Stimulated activated naive CD4-positive, alpha-beta T cell treated with Interleukin-2 at 50 U/mL for 16 hours (primary cell): ENCODE measurements at places on chromosomes 12 and 14.

- DNase-seq, result no peak
Observed at GRCh38 chr12:2857021-2857431, at the start of gene TEX52. Gene TEX52 (minus strand): TSS chr12:2857039. CDS start chr12:2857026, 13 bp downstream.

DNA sequence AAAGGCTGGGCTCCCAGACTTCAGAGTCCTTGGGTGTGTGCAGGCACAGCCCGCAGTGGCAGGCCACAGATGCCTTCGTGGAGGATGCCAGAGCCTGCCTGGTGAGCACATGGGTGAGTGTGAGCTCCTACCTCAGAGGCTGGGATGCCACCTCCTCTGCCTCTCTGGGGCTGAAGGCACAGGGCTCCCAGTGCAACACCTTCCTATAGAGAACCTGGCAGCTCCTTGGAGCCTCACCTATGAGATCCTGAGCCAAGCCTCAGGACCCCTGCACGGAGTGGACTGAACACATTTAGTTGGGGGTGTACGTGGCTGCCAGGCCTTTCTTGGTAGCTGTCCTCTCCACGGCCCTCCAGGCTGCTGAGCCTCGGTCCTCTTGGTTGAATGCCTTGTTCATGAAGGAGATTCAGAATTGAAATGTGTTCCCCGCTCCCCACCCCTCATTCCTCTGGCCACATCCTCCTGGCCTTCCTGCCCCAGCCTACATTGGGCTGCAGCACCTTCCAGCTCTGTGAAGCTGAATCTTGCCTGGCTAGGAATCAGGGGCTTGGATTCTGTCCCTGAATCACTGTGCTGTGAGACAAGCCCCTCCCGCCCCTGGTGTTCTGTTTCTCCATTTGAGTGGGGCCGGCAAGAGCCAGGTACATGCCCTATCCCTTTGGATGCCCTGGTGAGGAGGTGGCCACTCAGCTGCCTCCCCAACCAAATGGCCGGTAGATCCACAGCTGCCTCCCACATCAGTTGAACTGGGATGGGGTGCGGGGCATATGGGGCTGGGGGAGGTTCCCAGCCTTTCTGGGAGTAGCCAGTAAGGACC is 38.7 kb upstream of the TRAF3 start:
- no peak for DNase-seq

GRCh38 chr14:101335061-101335661 is 226.1 kb upstream of the DIO3 start:
- DNase-seq, result no peak

- no peak for DNase-seq
Observed at GRCh38 chr14:89406941-89407340, 10.1 kb downstream of the FOXN3 start.

DNA sequence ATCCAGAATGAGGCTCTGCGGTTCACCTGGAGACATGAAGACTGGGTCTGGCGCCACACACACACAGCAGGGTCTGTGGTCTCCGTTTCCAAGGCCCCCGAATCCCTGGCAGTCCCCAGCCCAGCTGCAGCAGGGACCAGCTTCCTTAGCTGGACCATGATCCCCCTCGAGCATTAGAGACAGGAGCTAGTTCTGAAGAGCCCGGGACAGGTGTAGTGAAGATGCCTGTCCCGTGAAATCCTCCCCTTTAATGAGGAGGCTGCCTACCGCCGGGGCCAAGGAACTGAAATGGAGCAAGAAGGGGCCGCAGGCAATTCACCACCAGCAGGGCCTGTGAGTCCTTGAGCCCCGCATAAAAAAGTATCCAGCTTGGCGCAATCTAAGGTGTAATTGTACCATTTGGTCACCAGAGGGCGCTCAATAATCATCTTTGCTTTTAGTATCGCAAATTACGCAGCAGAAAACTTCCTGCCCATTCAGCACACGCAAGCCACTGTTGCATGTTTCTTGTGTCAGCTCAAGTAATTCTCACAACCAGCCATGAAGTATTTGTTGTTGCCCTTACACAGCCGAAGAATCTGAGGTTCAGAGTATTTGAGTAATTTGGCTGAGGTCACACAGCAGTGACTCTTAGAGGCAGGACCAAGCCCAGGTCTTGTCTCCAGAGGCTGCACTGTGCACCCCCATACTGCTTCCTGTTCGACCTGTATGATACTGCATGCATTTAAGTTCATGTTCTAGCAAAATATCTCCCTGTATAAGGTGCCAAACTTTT is 54.3 kb upstream of the PPP2R5C start:
- peak; percentile 34 for DNase-seq

DNA sequence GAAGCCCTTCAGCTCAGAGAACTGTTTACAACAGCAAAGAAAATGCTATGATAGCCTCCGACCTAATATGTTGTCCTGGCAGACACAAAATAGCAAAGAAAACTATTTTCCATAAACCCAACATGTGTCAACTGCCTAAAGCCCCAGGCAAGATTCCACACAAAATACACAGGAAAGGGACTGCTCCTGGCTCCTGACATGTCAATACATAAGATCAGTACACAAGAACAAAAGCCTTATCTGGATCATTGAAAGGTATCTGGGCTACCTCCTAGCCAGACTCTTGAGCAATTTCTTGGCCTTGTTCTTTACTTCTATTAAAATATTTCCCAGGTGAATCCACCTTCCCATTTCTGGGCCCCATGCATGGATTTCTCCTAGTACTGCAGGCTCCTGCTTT is 242.3 kb upstream of the GRIP1 start:
- no peak for DNase-seq

DNA sequence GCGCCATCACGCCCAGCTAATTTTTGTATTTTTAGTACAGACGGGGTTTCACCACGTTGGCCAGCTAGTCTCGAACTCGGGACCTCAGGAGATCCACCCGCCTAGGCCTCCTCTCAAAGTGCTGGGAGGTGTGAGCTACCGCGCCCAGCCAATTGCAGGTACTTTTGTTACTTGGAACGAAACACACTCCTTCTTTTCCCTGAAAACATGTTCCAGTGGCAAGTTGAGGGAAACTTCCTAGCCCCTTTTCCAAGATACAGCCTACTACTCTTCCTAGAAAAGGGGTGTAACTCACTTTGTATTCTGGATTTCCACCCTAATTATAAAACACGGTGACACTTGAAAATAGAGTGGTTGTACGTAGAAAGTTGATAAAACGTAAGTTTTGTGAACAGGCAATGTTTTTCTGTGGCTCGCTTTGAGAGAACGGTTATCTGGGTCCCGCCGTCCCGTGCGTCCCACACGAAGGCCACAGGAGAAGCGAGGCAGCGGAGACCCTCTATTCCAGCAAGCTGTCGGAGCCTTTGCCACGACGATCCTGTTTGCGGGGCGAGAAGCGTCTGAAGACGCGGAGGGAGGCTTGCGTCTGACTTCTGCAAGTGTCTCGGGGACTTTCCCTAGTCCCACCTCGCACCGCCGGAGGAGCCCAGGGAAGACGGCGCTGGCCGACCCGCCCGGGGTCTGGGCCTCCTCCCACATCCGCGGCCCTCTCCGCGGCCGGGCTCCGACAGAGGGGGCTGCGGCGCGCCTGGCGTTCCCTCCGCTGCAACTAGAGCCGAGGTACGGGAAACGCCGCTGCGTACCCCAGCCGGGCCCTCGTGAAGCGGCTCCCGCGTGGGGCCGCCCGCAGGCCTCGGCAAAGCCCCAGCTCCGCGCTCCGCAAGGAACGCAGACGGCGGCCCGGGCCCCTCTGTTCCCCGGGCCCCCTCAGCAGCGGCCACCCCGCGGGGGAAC is 745 bp downstream of the CDCA4 start:
- DNase-seq, result peak; percentile 59

- DNase-seq, result no peak
Observed at GRCh38 chr12:4089121-4089606, 184.4 kb upstream of the CCND2 start.

DNA sequence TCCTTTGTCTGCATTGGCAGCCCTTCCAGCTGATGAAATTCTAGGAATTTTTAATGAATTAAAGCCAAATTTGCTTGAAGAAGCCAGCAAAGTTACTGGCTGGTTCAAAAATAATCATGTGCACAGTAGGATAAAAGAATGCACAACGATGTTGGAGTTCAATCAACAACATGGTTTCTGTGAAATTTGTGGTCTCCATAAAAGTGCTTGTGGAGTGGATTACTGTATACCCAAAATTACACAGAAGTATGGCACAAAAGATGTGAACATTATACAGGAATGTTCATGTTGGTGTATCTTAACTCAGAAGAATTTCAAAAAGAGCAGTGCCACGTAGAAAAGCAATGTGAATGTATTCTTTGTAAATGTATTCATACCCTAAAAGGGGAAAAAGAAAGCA is 105.0 kb upstream of the METAP2 start:
- no peak for DNase-seq

DNA sequence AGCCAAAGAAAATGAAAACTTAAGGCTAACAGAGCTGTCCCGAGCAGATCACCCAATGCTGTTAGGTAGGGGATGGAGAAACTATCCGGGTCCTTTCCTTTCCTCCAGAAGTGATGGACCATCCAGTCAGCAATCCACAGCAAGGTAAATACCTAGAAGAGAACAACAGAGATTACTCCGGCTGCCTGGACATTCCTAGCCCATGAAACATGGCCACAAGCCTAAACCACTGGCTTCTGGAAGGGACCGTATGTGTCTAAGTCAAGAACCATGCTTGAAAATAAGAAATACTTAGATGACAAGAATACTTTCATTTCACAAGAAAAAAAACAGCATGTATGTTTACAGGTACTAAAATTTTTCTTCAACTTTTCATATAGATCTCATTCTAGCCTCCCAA is 152.9 kb downstream of the SLC41A2 start:
- no peak for DNase-seq

DNA sequence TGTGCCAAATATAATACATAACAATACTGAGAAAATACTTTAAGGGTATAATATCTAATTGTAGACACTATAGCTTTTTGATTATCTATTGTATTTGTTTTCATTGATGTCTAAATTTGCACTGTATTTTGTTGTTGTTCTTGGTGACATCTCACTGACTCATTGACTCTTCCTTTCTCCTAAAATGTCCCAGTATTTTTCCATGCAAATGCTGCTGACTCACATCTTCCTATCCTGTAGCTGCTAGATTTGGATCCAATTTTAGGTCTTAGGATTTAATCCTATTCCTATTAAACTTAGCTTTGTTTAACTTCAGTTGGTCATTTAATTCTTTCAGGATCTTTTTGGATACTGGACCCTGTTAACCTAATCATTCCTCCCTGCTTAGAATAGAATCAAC is 148.5 kb downstream of the TMTC2 start:
- DNase-seq, result no peak

GRCh38 chr12:68290126-68290525 is 36.7 kb upstream of the IL22 start:
- peak; percentile 37 for DNase-seq

GRCh38 chr12:51326698-51327439 is 2.9 kb upstream of the BIN2 start:
- no peak for DNase-seq

DNA sequence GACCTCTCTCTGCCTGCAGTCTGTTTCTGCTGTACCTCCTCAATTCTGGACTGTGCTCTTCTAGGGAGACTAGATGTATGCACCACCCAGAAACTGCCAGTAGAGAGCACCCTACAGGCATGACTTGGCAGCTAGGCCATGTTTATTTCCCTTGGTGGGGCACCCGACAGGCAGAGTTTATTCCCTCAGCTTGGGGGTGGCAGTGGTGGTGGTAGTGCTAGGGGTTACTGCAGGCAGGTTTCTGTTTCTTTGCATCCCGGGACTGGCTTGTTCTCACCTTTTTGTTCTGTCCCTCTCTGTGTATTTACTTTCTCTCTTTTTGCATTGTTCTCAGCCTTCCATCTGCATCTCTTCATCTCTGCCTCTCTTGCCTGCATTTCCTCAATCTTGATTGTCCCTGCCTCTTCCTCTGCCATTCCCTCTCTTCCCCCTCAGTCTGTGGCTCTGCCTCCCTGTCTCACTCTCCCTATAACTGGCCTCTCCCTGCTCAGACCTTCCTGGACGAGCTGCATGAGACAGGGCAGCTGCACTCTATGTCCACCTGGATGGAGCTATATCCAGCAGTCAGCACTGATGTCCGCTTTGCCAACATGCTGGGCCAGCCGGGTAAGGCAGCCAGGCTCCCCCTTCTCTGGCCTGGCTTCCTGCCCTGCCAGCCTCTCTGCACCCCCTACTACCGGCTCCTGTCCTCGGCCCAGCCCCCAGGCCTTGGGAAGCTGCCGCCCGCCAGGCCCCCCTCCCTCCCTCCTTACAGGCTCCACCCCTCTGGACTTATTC is 13.8 kb downstream of the PRPF40B start:
- DNase-seq, result peak; percentile 25

DNA sequence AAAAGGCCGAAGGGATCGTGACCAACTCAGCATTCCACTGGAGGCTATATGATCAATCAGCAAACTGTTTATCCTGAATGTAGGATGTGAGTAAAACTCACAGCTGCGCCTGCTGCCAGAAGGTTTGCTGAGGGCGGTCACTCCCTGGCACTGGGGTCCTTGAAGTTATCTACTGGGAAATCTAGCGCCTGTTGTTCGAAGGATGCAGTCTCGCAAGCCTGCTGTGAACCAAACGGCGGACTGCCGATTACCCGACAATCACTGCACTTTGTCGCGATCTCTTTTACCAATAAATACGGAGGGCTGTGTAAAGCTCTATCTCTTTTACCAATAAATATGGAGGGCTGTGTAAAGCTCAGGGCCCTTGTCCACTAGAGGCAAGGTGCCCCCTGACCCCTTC is 12.9 kb downstream of the DDX51 start:
- no peak for DNase-seq

- no peak for DNase-seq
Observed at GRCh38 chr12:93882763-93883162, 205.6 kb downstream of the CRADD start.

- no peak for DNase-seq
Observed at GRCh38 chr14:95756127-95756526, 42.2 kb upstream of the TCL1A start.

GRCh38 chr12:92847368-92847767 is 81.7 kb downstream of the EEA1 start:
- no peak for DNase-seq

DNA sequence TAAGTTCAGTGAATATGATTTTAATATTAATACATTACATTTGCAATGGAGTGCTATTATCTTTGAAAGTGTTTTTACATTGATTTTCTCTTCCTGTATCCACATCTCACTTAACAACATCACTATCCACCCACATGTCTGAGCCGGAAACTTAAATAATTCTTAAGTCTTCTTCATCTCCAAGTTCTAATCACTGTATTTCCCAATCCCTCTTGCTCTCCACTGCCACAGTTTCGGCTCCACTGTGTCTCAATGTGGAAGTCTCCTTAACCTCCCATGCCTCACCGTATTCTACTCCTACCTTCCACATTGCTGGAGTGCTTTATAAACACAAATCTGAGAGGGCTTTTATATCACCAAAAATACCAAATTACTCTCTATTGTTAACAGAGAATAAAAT is 25.3 kb downstream of the RTN1 start:
- no peak for DNase-seq

- DNase-seq, result no peak
Observed at GRCh38 chr14:68741839-68742470, 50.9 kb downstream of the ZFP36L1 start.

DNA sequence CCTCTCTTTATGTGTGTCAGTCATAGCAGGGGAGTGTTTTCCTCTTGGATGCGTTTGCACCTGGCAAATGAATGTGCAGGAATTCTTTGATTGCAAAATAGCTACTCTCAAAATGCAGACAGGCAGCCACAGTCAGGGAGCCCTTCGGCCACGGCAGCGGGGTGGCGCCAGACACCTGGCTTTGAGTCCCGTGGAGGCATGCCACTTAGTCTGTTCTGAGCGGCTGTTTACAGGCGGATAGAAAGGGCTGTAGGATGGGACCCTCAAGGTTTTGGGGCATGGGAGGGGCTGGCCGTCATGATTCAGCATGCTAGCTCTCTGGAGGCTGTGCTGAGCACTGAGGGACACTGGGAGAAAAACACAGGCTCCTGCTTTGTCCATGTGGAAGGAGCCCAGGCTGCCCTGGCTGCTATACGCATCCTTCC is 117.1 kb downstream of the SLC25A47 start:
- no peak for DNase-seq

- no peak for DNase-seq
Observed at GRCh38 chr14:101004954-101005353, 101.4 kb upstream of the RTL1 start.
